Activated CD4-positive, alpha-beta T cell treated with anti-CD3 and anti-CD28 coated beads, Interleukin-2, amount 10 ng/mL, durations not matched to agents 24 days and 14 days (primary cell): ENCODE measurements at places on chromosomes 1 and 21. TPM values are rescaled to one million over a fixed set of nuclear protein-coding genes. Genes with fewer than 3 reads are reported as not detected.

DNA sequence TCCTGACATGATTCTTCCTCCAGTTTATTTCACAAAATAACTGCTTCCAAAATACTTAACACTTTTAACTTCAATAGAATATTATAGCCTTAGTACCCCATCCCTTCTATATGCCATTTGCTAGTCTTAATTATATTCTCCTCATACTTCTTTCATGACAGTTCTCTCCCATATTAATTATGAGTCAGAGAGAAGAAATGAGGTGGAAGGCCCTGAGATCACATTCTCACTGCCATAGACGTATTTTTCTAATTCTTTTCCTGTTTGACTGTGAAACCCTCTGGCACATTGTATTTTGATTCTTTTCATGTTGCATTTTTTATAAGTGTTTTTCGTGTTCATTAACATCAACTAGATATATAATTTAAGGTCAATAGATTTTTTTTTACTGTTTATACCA, 88.4 kb downstream of the GTF2B start:
- DNase-seq = no peak

DNA sequence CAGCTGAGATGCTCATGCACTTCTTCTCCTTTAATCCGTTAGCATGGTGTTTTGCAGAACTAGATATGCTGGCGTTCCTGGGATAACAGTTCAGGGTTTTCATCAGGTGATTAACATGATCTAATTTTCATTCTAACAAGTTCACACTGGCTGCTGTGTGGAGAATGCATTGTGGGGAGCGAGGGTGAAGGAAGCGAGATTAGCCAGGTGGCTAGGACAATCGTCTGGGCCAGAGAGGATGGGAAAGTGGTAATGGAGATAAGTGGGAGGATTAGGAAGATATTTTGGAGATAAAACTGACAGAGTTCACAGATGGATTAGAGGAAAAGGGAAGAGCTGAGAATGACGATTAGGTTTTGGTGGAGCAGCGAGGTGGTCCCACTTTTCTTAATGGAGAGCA, 138.1 kb upstream of the MAGI3 start:
- no peak for DNase-seq

GRCh38 chr1:160412028-160412362, 11.6 kb downstream of the VANGL2 start:
- no peak for DNase-seq

DNA sequence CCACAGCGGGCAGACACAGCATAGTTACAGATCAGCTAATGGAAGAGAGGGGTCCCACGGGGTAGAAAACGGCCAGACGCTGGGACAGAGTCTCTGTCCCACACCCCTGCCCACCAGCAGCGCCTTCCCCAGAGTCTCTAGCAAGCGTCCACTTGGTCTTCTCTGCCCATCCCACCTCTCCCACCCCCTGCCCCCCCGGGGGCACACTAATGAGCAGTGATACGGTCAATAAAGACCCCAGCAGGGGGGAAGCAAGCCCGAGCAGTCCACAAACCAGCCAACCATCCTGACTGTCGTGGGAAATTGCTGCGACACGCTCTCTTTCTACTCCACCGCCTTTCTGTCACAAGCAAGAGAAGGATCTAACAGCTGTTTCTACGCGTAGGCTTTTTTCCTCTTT, 374.7 kb downstream of the NPHP4 start:
- DNase-seq = no peak

UTS2 gene
- total RNA-seq = not detected in 2 replicates

GRCh38 chr1:205449750-205450443, 5.9 kb downstream of the BLACAT1 start:
- peak; percentile 74 for DNase-seq

DNA sequence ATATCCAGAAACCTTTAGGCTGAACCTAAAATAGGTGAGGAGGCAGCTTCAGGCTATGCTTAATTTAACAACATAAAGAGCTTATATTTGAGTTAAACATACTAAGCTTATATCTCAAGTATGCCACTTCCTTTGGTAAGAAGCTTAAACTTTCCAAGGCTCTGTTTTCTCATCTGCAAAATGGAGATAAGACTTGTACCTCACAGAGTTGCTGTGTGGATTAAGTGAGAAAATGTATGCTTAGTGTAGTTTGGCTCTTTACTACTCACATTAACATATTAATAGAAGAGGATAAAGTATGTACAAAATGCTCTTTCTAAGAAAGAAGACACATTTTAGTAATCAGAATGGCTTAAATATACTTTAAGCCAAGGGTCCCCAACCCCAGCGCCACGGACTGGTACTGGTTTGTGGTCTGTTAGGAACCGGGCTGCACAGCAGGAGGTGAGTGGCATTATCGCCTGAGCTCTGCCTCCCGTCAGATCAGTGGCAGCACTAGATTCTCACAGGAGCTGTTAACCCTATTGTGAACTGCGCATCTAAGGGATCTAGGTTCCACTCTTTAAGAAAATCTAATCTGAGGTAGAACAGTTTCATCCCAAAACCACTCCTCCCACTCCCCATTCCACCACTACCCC, 77.2 kb downstream of the HS2ST1 start:
- DNase-seq = no peak

GRCh38 chr1:230109895-230110667, 43.0 kb downstream of the GALNT2 start:
- DNase-seq = peak; percentile 89

PEX19 gene
- total RNA-seq = 51.8 and 60.2 TPM in 2 replicates

DNA sequence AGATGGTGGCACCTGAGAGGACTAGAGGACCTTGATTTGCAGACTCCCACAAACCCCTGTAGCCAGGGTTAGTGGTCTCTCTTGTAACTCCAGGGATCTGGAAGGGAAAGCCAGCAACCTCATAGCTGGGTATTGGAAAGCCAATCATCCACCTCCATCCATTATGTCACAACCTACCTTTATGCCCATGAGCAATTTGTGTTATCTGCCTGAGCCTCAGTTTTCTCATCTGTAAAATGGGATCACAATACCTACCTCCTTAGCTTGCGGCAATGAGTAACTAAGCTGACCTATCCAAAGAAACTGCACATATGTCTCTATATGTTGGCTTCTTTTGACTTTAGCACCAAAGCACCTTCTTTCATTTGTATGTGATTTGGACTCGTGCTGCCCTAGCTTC, 14.5 kb downstream of the DLGAP3 start:
- no peak for DNase-seq

GRCh38 chr1:50412813-50413476, 10.3 kb downstream of the DMRTA2 start:
- DNase-seq = no peak

MRAP gene
- total RNA-seq = not detected in 2 replicates

TAL1 gene
- not detected in 2 replicates for total RNA-seq

DNA sequence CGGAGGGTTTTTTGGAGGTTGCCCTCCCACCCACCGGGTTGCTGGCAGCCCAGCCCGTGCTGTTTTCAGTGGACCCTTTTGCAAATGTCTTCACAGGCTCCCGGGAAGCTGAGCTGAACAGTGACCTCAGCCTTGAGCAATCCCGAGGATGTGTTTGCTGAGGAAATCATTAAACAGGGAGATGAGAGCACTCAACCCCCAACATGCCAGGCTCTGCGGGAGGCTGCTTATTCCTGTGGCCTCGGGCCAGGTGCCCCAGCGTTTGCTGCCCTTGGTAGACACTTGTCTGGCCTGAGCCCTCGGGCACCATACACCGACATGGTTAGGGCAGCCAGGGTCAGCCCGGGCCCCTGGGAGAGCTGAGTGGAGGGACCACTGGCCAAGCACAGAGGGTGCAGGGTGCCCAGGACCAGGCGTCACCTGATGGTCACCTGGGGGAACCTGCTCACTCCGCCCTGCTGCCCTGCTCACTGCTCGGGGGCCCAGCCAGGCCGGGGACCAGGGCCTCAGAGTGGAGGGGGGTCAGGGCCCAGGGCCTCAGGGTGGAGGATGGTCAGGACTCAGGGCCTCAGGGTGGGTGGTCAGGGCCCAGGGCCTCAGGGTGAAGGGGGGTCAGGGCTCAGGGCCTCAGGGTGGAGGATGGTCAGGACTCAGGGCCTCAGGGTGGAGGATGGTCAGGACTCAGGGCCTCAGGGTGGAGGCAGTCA, 42.5 kb upstream of the POFUT2 start:
- no peak for DNase-seq

DNA sequence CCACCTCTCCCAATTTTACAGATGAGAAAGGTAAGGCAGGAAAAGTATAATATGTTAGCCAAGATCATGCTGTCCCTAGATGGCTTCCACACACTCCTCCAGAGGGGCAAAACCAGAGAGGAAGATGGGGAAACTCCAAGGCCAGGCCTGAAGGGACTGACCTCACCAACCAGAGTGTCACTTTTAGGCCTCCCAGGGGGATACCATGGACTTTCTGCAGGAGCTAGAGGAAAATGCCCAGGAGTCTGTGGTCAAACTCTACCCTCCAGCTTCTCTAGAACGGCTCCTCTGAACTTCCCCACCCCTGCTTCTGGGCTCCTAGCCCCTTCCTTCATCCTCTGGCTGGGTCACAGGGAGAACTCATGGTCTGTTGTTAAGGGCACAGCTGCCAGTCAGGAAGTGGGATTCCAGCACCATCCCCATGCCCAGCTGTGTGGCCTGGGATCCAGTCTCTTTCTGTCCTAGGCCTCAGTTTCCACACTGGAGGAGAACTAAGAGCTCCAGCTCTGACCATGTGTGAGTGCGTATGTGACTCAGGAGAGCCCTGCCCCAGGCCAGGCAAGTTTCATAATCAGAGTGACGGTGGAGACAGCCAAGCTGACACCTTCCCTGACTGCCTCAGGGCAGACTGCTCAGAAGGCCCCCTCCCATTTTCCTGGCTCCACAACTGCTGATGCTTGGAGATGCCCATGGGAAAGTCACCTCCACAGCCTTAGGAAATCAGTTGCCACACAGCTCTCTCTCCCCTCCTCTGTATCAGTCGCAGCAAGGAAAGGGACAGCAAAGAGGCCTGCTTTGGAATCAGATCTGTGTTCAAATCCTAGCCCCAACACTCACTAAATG, 1.9 kb downstream of the IGSF8 start:
- DNase-seq = no peak

GRCh38 chr1:67766141-67766978, 66.9 kb downstream of the GNG12 start:
- peak; percentile 82 for DNase-seq

DNA sequence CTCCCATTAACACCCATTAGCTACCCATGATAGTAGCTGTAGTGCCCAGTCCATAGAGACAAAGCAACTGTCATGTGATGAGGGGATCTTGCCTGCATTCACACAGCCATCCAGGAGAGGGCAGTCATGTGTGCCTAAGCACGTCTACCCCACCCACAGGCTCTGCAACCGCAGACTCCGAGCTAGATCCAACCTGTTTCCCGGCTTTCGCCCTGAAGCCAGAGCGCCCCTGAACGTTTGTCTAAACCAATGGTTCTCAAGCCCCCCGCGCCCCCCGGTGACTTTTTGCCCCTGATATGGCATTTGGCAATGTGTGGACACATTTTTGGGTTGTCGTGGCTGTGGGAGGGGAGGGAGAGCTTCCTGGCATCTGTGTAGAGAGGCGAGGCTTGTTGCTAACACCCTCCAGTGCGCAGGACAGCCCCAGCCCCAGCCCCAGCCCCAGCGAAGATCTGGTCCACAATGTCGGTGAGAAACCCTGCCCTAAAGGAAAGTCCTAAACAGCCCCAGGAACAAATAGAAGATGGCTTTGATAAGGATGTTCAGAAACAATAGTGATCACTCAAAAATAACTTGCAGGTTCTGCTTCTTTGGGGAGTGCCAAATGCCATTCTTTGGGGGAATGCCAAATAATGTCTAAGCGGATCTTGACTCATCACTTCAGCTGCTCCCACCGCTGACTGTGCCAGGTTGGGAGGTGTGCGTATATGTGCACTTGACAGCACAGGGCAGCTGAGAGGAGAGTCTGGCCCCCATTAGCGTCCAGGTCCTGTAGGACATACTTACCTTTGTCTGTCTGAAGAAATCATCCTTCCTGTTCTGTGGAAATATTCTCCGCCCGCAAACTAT, 34.5 kb downstream of the SLC44A3 start:
- peak; percentile 93 for DNase-seq

- DNase-seq = no peak
Observed at GRCh38 chr1:156839426-156840109, 19.3 kb downstream of the INSRR start.

- DNase-seq = no peak
Observed at GRCh38 chr1:155834296-155834926, 22.6 kb downstream of the GON4L start.

DNA sequence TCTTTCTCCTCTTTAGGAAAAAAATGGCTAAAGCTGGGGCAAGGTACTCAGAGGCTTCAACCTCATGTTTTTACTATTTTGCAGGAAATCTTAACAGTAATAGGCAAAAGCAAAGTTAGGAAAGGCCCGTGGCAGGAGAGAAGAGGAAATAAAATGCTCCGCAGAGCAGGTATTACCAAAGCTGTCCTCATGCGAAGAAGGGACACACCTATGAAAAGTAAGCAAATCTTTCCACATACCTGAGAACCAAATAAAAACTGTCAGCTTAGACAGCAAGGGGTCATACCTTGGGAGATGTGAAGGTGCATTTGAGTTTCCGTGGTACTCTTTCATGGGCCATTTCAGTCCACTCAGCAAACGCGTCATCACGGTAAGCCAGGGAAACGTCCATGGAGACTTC, 73.5 kb downstream of the WLS start:
- DNase-seq = no peak
